ENCODE measurements at places on chromosomes 11 and 22. TPM values are rescaled to one million over a fixed set of nuclear protein-coding genes. Genes with fewer than 3 reads are reported as not detected.

DNA sequence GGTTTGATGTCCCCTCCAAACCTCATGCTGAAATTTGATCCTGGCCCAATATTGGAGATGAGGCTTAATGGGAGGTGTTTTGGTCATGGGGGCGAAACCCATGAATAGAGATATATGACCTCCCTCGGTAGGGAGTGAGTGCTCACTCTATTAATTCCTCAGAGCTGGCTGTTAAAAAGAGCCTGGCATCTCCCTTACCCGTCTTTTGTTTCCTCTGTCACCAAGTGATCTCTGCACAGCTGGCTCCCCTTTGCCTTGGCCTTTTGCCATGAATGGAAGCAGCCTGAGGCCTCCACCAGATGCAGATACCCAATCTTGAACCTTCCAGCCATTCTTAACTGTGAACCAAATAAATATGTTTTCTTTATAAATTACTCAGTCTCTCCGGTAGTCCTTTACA lies 4.5 kb upstream of the CCDC81 start:
- no peak for DNase-seq

DNA sequence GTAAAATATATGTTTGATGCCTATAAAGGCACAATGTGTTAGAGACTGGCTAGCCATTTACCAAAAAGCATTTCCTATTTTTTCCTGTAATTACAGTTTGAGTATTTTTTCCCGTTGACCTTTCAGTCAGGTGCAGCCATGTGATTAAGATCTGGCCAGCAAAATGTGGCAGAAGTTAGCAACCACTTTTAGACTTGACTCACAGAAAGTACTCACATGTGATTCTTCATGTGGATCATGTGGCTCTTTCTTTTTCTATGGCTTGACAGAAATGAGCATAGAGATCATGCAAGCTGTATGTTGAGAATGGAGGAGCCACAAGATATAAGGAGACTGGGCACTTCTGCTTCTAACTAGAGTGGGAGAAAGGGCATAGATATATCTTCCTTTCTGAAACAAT lies 27.3 kb upstream of the RAB38 start:
- no peak for DNase-seq

GRCh38 chr22:41237707-41238569 lies 2.8 kb downstream of the CHADL start:
- DNase-seq = peak; percentile 79

DNA sequence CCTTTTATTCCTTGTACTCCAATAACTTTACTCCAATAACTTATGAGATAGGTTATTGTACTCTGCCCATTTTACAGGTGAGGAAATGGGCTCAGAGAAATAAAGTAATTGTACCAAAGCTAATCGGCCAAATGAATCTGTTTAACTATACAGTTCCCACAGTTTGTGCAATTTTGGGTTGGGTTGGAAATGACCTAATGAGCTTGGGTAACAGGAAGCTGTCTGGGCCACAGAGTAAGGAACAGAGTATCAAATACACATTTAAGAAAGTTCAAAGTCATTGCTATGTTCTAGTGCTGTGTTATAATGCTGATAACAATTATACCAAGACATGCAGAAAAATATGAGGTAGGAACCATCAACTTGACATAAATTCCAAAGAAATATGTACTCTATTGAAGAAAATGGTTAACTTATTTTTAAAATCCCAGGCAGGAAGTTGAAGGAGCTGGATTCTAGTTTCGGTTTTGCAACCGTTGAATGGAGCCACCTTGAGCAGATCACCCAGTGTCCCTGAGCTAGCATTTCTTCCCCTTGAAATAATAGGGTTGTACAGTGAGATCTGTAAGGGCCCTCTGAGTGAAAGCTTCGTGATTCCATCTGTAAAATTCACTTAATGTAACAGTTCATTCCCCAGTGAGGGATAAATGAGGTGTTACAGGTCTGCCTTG lies 360.9 kb upstream of the NARS2 start:
- no peak for DNase-seq

GRCh38 chr11:89922195-89922660 lies at the start of gene TRIM49D1:
Gene TRIM49D1 (minus strand): TSS chr11:89922245. CDS start chr11:89917710, 4,535 bp downstream.
- DNase-seq = no peak

DNA sequence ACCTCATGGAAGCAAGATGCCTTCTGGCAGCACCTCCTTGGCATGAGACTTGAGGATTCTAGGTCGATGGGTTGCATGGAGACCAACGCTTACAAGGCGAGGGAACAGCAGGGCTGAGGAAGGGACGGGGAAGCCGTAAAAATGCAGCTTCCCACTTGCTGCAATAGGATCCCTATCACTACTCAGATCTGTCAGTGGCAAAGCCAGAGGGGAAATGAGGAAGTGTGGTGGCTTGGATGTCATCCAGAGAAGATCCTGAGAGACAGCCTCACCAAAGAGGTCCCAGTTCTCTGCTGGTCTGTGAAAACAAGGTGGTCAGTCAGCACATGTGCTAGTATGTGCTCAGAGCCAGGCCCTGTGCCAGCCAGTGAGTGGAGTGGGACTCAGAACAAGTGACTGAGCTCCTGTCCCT lies 22.2 kb downstream of the CYB5R2 start:
- no peak for DNase-seq

GRCh38 chr11:134920851-134921608 lies 509.0 kb upstream of the B3GAT1 start:
- DNase-seq = no peak

DNA sequence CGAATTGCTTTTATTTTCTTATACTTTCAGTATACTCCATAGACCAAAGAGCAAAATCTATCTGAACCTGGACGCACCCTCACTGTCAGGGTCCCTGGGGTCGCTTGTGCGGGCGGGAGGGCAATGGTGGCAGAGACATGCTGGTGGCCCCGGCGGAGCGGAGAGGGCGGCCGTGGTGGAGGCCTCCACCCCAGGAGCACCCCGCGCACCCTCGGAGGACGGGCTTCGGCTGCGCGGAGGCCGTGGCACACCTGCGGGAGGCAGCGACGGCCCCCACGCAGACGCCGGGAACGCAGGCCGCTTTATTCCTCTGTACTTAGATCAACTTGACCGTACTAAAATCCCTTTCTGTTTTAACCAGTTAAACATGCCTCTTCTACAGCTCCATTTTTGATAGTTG lies 1077.4 kb downstream of the BRD1 start:
- DNase-seq = no peak

- no peak for DNase-seq
Observed at GRCh38 chr11:8948886-8949285, 6.1 kb upstream of the ASCL3 start.

GRCh38 chr11:12889243-12889642 lies 119.9 kb upstream of the RASSF10 start:
- DNase-seq = no peak

DNA sequence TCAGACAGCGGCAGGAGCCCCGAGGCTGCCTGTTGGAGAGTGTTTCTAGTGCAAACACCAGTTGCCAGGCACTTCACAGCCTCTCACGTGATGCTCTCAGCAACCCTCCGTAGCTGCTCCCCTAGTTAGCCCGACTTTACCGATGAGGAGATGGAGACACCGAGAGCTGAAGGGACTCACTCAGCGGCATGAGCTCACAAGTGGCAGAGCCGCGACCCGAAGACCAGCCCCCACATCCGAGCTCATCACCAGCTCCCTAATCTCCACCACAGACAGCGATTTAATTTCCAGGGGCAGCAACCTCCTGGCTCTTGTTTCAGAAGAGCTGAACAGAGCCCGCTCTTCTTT lies 28.7 kb upstream of the RTL6 start:
- DNase-seq = no peak

PIWIL4 gene
- total RNA-seq = not detected

Measured in OCI-LY7 (cell line).